ENCODE measurements at places on chromosomes 5 and 9.

DNA sequence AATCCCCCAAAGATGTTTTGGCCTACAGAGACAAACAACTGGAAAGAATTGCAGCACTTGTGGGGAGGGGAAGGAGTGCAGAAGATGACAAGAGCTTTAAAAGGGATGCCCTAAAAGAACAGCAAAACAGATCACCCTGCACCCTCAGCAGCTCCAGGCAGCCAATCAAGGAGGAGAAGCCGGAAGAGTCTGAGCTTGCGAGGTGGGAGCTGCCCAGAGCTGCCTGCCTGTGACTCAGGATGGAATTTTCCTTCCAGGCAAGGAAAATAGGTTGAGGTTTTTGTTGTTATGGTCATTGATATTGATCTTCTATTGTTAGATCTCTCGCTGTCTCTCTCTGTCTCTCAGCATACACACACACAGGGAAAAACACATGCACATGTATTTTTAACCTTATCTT lies 70.3 kb upstream of the MAP1B start:
- DNase-seq = no peak

DNA sequence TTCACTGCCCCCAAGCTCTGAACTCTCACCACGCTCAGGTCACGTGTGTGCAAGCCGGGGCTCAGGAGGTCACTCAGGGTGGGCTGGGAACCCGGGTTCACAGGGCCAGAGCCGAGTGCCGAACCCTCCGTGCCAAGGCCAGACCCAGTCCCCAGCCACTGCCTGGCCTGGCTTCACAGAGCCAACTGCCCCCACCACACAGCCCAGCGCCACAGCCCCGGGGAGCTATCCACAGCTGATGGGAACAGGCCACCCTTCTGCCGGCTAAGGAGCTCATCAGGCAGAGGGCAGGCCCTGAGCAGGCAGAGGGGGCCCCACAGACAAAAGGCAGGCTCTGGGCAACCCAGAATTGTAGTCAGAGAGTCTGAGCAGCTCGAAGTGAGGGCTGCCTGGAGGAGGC lies 117.0 kb downstream of the VAV2 start:
- DNase-seq = no peak

DNA sequence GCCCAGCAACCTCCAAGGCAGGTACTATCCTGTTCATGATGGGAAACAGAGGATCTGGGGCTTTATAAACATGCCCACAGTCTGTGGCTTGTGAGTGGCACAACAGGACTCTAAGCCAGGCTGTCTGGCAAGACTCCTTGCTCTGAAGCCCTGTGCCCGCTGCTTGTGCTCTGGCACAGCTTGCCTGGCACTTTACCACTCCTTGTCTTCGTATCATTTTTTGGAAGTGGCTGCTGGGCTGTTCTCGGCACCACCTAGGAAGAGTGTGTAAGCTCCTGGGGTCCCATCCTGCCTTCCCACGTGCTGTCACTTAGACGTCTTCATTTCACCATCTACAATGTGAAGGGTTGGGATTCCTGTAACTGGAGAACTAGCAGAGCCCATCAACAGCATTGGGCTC lies 59.3 kb upstream of the GLRX start:
- DNase-seq = no peak

GRCh38 chr5:23411994-23412393 lies 95.4 kb upstream of the PRDM9 start:
- DNase-seq = no peak

DNA sequence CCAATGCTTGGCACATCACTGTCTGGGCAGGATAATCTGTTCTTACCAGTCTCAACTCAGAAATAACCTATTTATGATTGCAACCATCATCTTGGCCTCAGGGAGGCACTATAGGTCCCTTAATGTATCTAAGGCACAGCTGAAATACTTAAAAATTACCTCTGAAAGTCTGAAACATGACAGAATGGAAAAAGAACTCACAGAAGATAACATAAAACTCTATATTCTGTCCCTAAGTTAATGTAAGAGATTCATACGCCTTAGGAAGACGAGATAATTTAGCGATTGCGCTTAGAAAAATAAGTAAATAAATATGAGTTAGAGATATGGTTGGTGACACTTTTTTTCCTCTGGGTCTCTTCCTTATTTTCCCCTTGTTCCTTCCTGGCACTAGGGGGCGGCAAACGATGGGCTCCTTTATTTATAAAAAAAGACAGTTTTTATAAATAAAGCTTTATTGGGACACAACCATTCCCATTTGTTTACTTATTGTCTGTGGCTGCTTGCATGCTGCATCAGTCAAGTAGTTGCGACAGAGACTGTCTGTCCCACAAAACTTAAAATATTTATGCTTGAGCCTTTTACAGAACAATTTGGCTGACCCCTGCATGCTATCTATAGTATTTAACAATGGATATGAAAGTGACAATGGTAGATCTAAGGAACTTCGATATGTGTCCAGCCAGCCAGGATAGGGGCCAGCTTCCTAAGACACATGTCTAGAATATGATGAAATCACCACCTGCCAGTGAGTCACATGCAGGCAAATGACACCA lies 79.6 kb downstream of the PDE4D start:
- peak; percentile 8 for DNase-seq

DNA sequence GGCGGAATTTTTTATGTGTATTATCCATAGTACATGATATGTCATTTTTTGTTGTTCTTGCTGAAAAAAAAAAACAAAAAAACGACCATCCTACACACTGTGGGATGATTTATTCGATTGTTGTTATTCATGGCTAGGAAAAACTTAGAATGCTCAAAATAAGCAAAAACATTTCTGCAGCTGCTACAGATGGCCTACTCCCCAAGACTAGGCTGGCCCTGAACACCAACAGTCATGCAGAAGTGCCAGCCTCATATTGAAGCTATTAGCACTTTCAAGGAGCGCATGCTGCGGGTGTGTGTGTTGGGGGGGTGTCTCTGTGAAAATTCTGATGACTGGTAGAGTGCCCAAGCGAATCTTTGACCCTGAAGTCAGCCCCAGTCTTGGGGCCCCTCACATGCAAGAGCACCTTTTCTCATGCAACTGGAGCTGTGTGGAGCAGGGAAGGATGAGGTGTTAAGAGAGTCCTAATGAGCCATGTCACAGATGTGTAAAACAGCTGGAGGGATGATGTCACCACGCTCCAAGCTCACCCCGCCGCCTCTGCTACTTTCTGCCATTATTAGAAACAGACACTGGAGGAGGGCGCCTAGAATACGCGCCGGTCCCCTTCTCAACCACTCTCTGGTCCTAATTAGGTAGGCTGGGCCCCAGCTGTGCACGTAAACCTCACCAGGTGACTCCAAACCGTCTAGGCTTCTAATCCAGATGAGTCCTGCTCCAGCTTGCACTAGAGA lies 61.0 kb upstream of the SMIM23 start:
- DNase-seq = no peak

DNA sequence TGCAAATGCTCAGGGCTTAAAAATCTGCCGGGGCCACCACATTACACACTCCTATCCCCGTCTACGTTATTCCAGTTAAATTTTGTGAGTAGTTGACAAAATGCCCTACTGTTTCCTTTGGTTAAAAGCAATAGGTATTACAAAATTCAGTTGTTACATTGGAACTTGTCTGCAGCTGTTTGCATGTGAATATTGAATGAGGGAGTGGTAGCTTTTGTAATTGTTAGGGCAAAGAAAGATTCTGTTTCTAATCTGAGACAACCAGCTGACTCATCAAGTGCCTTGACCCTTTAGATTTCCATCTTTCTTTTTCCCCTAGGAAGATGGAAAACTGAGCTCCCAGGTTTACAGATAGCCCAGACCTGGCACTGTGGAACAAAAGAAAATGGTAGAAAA lies 30.2 kb downstream of the MAML1 start:
- DNase-seq = no peak

- DNase-seq = no peak
Observed at GRCh38 chr5:57164124-57164523, 9.7 kb upstream of the GPBP1 start.

GRCh38 chr5:175823731-175824525 lies 47.5 kb upstream of the CPLX2 start:
- DNase-seq = no peak

- DNase-seq = no peak
Observed at GRCh38 chr9:83153030-83153429, 90.1 kb upstream of the RASEF start.

DNA sequence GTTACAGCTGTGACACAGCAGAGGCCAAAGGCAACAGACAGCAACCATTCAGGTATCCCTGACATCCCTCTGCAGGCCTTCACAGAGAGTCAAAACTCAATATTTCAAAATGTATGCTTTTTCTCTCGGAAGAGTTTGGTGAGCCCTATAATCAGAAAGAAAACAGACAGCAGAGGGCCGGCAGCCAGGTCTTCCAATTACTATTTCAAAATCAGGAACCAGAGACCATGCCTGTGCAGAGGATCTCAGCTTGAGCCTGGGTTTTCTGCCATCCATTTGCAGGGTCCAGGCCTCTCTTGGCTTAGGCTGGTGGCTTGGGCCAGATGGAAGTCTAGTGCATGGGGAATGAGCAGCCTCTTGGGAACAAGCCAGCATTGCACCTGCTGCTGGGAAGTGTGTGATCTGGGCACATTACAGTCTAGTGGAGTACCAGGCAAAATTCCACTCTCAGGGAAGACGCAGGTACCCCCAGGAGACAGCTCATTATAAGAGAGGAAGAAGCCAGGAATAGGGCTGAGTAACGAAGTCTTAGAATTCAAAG lies 231.3 kb downstream of the ENC1 start:
- DNase-seq = no peak
